Skeletal muscle cell (primary cell): ENCODE measurements at places on chromosomes 6 and 20.

- no peak for DNase-seq
Observed at GRCh38 chr6:8006208-8006607, 58.0 kb downstream of the BLOC1S5 start.

DNA sequence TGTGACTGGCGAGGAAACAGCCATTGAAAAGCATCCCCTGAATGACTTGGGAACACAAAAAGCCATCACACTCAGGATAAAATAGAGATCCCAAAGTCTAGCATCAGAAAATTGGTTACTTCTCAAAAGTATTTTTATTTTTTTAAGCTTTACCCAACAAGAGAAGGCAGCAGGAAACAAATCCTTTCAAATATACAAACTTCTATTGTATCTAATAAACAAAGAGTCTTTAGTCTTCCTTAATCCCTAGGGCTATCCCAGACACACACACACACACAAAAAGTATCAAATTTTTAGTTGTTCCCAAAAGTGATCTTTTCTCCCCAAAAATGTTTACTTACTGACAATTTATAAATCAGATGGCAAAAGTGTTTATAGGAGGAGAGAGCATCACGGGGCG is 33.2 kb upstream of the MARCKS start:
- DNase-seq: no peak

- no peak for DNase-seq
Observed at GRCh38 chr20:48777005-48777404, 50.8 kb downstream of the PREX1 start.

DNA sequence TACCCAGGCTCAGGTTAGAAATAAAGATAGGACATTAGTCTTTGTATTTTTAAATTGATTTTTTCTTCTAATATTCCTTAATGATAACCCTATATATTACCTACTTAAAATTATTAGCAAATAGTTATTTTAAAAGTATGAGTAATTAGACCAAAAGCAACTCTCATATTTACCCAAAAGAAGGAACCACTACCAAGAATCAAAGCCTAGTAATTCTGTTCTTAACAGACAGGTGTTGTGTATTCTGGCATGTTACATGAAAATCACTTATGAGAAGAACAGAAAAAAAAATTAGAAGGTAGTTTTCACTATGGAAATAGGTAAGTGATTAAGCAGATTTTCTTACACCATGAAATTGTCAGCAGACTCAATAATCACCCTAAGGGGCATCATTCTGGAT is 105.1 kb downstream of the ATG5 start:
- no peak for DNase-seq

GRCh38 chr6:72446430-72446829 is 175.4 kb upstream of the KCNQ5 start:
- no peak for DNase-seq

- DNase-seq: no peak
Observed at GRCh38 chr6:32665661-32666060, 796 bp downstream of the HLA-DQB1 start.

- no peak for DNase-seq
Observed at GRCh38 chr6:44665683-44666082, 278.2 kb downstream of the CDC5L start.
